Stimulated activated CD4-positive, alpha-beta T cell treated with anti-CD3 and anti-CD28 coated beads, Interleukin-2, amount 100 ng/mL, for 48 hours (primary cell): ENCODE measurements at places on chromosomes 7 and 10.

DNA sequence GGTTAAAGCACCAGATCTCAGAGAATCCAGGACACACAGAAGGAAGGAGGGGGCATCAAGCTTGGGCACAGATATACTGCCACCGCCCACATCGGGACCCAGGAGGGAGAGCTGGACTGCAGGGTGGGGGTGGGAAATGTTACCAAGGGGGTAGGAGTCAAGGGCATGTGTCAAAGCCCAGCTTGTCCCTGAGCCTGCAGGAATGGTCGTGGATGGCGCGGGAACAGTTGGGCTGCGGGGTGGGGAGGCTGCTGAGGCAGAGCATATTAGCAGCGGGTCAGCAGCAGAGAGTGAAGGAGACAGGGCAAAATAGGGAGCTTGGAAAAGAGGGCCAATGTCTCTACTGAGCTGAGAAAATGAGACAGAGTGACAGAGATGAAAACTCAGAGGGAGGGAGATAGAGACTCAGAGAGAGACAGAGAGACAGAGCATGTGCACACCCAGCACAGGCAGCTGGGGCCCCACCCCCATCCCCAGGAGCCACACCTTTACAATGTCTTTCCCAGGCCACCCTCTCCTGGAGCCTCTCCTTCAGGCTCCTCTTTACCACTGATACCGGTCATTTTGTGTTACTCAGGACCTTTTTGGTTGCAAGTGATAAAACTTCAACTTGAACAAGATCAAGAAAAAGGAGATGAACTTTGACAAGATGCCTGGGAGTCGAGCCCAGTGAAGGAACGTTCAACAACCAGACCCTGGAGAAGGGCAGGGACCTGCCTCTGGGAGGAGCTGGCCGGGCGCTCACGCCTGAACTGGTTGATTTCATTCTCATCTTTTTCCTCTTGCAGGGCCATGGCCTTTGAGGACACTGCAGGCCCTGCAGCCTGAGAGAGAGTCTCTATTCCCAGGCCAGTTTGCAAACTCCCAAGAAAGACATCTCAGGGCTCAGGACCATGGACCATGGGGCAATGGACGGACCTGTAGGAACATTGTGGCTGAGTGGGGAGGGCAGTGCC, 50.0 kb downstream of the AOC1 start:
- DNase-seq, result no peak

- DNase-seq, result no peak
These were observed 36.4 kb downstream of the RBM33 start for GRCh38 chr7:155680864-155681263.

DNA sequence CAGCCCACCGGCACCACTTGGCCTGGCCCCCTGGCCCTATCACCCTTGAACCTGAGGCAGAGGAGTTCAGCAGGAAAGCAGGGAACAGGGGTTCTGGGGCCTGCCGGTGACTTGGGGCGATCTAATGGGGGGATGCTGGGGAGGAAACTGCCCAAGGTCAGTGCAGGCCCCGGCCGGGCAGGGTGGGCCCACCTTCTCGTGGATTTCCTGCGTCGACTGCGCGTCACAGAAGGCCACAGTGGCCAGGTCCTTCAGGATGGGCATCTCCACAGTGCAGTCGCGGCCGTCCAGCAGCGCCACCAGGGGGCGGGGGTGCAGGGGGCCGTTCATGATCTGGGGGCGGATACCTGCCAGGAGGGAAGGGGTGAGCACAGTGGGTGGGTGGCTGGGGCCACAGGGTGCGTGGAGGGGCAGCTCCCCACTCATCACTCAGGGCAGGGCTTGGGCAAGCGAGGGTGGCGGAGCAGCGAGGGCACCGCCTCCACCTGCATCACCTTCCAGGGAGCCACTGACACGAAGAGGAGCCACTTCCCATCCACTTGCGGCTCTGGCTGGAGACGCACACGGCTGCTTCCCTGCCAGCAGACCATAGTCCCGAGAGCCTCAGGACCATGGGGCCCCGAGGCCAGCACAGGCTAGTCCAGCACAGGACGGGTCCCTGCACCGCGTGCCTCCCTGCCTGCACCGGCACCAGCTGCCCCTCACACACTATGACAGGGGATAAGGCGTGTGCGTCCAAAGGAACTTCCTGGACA, 61.4 kb downstream of the ZRANB1 start:
- no peak for DNase-seq

- DNase-seq, result no peak
These were observed 226.5 kb upstream of the PITRM1 start for GRCh38 chr10:3398825-3399646.

DNA sequence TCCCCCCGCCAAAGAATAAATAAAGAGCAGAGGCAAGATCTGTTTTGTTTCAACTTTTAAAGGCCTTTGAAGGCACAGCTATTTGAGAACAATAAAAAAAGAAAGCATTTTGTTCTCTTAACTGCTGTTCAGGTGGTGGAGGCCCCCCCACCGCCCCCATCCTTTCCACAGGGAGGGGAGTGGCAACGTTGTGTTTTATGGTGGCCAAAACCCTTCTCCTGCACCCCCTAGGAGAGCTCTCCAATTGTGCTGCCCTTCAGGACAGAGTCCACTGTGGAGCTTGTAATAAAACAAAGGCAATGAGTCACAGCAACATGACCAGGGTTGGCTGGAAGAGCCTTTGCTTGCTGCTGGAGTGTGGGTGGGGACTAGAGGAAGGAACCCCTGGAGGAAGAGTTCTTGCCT, 987.9 kb downstream of the KCNMA1 start:
- DNase-seq, result no peak

DNA sequence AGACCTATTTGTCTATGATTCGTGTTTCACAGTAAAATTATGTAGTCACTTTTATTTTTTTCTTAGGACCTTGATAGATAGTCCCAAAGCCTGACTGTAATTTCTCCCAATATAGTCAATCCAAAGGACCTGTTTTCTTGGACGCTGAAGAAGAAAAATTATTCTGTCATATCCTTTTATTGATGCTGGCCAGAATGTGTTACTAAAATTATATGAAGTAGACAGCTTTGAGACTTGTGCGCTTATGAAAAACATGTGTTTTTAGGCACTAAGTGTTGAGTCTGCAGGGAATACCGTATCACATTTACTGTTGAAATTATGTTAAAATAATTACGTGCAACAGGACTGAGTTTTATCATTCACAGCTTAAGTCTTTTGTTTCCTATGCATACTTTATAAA, 17.9 kb downstream of the TES start:
- no peak for DNase-seq

DNA sequence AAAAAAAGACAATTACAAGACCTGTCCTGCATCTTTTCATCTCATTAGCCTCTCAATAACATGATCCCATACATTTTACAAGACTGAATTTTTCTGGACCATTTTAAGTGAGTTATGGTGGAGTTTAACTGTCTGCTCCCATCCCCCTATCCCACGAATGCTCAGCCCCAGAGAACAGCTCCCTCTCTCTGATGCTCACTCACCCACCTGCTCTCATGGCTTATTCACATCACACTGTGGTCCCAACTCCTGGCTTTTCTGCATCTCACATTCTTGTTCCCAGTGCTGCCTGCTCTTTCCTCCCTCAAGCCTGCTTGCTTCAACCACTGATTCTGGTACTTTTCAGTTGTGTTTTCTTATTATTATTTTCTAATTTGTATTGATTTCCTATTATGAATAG, 20.4 kb upstream of the CCSER2 start:
- DNase-seq, result no peak

- DNase-seq, result no peak
These were observed 1.0 kb upstream of the KCP start for GRCh38 chr7:128911423-128912031.

- no peak for DNase-seq
These were observed 138.4 kb downstream of the SDK1 start for GRCh38 chr7:3439333-3440030.

- no peak for DNase-seq
These were observed 1.2 kb downstream of the COX19 start for GRCh38 chr7:974172-974571.

DNA sequence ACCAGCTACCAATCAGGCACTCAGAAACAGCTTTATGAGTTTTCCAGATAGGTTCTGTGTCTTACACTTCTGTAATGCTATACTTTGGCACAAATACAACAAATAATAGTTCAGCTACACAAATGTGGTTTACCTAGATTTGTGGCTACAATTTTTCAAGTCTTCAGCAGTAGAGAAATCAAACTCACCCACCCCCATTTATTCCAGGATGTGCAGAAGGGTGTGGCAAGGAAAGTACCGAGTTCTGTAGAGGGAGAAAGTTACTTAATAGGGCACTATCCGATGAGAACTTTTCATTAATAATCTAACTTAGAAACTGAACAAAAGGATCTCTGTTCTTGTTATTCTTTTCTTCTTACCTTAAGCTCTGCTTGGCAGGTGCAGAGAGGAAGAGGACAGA, 30.3 kb upstream of the ATP6V0A4 start:
- no peak for DNase-seq

GRCh38 chr10:34514290-34514689, 300.8 kb downstream of the PARD3 start:
- DNase-seq, result no peak

GRCh38 chr7:87498893-87499292, 23.4 kb upstream of the ABCB4 start:
- no peak for DNase-seq

DNA sequence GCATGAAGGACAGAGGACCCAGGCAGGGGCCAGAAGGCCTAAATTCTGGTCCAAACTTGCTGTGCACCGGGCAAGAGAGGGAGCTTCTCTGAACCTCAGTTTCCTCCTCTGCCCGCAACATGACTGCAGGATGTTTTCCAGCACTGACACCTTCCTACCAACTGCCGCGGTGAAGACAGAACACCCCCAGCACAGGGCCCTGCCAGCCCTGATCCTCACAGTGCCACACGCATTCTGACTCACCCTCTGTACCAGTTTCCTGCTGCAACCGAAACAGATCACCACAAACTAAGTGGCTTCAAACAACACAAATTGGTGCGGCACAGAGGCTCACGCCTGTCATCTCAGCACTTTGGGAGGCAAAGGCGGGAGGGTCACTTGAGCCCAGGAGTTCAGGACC, 18.1 kb downstream of the MAD1L1 start:
- no peak for DNase-seq

GRCh38 chr10:44660271-44660670, 250.9 kb upstream of the TMEM72 start:
- DNase-seq, result no peak

DNA sequence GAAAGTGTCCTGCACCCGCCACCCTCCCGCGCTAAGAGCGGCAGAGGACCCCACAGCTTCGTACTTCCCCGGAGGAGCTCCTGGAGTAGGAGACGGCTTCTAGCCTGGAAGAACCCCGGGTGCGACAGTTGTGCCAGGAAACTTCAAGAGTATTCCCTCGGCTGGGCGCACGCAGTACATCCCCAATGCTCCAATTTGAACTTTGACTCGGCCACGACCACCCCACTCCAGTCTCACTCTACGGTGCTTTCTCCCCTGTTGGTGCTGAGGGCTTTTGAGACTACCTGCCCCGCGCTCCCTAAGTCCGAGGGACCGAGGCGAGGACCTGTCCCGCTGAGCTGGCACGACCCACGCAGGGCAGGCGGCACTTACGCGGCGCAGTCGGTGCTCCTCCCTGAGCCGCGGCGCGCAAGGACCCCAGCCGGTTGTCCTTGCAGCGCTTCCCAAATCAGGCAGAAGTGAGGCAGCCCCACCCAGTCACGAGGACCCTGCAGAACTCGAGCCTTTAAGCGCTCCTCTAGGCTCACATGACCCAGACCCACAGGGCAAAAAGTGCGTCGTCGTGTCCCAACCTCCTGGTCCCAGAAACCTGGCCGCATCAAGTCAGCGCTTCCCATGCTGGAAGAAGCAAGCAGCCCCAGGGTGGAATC, at the start of gene CPVL:
Gene CPVL (minus strand): TSS at position 481 of the 650 bp plus-strand sequence. CDS start 25,476 bp downstream, outside the sequence.
- DNase-seq, result no peak

DNA sequence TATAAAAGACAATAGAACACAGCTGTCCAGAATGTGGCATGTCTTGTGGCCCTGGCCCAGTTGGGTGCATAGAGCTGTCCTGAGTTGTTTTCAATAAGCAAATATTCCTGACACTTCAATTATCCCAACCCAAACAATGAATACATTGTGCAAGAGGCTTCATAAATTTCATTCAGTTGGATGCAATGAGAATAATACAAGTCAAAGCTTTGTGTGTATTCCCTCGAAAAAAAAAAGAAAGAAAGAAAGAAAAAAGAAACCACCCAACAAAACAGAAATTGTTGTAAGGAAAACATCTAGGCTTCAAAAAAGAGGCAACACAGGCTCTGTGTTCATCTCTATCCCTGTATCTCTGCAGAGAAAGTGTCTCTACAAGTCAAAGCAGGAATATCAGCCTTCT, 138.7 kb upstream of the ADO start:
- DNase-seq, result no peak

DNA sequence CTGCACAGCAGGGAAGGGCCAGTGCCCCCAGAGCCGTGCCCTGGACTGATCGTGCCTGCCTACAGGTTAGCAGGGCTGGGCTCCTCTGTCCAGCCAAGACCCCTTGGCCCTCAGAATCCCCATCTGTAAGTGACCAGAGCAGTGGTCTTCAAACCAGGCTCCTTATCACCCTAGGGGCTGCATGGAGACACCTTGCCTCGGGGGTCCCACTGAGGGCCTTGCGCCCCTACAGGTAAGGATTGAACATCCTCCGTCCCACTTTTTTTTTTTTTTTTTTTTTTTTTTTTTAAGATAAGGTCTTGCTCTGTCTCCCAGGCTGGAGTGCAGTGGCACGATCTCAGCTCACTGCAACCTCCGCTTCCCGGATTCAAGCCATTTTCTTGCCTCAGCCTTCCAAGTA, 32.6 kb upstream of the RADIL start:
- DNase-seq, result no peak

GRCh38 chr10:75058161-75058560, 53.3 kb upstream of the SAMD8 start:
- no peak for DNase-seq

GRCh38 chr10:78703593-78703992, 365.2 kb upstream of the ZMIZ1 start:
- DNase-seq, result no peak

DNA sequence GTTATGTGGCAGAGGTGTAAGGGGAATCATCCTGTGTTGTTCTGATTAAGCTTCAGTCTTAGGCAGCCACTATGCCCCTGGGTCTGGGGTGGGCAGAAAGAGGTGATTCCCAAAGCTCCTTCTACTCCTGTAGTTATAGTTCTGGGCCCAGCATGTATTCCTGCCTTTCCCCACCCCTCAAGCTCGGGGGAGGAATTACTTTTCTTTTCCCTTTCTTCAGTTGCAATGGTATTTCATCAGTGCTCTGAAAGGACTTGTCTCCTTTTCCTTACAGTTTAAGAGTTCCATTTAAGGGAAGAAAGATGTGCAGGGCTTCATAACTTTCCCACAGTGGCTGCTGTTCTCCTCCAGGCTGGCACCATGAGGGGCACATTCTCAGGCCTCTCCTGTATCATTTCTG, 94.2 kb downstream of the MTPAP start:
- DNase-seq, result no peak
